Tibial nerve (tissue), 4 donors: ENCODE measurements at places on chromosomes 3 and 15. TPM values are rescaled to one million over a fixed set of nuclear protein-coding genes. Genes with fewer than 3 reads are reported as not detected.
A peak's percentile ranks its signal among the peaks of the same experiment; 100 is the strongest.

Gene HIGD2B
- not detected for total RNA-seq

Gene MYRIP
- 10.5 TPM for total RNA-seq

Gene PPP2R3A
- total RNA-seq: 13.8 TPM

Gene ATP13A4
- total RNA-seq: 1.3 TPM

Gene REC114
- total RNA-seq: not detected

Gene SERPINI2
- not detected for total RNA-seq

Gene FOXB1
- total RNA-seq: not detected

- no peak for DNase-seq
- no peaks in the 10 kb centered on the region for H3K4me1 ChIP-seq
- H3K27me3 ChIP-seq: no peaks in the 10 kb centered on the region
- H3K27ac ChIP-seq: no peak overlapping the region
These were observed 8.8 kb downstream of the SLC6A20 start for GRCh38 chr3:45787551-45787950.

GRCh38 chr3:46585799-46586693 is 19.9 kb upstream of the LRRC2 start:
- H3K27ac ChIP-seq: no peak overlapping the region
- no peak overlapping the region for H3K4me3 ChIP-seq
- H3K4me1 ChIP-seq: no peaks in the 10 kb centered on the region
- DNase-seq: no peak

DNA sequence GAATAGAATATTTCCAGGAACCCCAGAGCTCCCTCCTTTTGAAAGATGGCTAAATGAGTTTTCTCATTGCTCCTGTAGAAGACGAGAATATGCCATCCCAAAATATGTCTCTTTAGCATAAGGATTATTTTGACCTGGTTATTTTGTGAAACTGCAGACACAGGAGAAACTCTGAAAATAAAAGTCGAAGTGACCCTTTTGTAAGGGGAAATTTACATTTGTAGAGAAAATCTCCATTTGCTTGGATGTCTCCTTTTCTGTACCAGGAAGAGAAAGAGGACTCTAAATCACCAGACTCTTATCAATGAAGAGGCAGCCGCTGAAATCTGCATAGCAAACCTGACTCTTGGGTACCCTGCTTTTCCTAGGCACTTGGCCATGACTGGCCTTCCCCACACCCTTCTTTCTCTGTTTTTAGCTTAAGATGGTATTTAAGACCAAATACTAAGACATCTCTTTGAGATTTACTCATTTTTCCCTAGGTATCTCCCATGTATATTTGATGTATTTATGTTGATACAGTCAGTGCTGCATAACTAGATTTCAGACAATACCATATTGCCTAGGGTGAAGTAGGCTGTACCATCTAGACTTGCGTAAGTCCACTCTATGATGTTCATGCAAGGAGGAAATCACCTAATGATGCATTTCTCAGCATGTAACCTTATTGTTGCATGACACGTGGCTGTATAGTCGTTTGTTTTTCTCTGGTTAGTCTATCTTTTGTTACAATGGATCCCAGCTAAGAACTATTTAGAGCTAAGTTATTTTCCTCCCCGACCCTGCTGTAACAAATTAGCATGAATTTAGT is 98.2 kb upstream of the UBE3A start:
- H3K27me3 ChIP-seq: no peaks in the 10 kb centered on the region
- H3K36me3 ChIP-seq: no peaks in the 10 kb centered on the region
- H3K4me1 ChIP-seq: no peaks in the 10 kb centered on the region
- DNase-seq: no peak

- no peak for DNase-seq
- H3K4me3 ChIP-seq: no peak overlapping the region
- no peaks in the 10 kb centered on the region for H3K36me3 ChIP-seq
- H3K4me1 ChIP-seq: peaks cover 15% of the 10 kb centered on the region
- no peaks in the 10 kb centered on the region for H3K27me3 ChIP-seq
These were observed 6.4 kb downstream of the DUT start for GRCh38 chr15:48337607-48338006.

DNA sequence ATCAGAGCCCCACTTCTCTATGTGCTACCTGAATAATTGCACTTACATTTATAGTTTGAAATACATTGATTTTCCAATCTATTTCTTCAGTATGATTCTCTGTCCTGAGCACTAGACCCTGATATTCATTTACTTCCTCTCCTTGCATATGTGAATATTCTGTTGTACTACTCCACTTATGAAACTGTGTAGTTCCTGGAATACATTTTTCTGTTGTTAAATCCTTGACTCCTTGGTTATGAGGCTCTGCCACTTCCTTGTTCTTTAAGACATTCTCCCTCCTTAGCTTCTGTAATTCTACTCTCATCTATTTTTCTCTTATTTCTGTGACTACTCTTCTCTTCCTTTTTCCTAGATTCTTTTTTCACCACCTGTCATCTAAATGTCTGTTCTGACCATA is 12.9 kb upstream of the MGA start:
- no peaks in the 10 kb centered on the region for H3K4me1 ChIP-seq
- no peak for DNase-seq
- H3K4me3 ChIP-seq: no peak overlapping the region
- no peaks in the 10 kb centered on the region for H3K27me3 ChIP-seq
- H3K36me3 ChIP-seq: no peaks in the 10 kb centered on the region
- no peak overlapping the region for H3K27ac ChIP-seq

DNA sequence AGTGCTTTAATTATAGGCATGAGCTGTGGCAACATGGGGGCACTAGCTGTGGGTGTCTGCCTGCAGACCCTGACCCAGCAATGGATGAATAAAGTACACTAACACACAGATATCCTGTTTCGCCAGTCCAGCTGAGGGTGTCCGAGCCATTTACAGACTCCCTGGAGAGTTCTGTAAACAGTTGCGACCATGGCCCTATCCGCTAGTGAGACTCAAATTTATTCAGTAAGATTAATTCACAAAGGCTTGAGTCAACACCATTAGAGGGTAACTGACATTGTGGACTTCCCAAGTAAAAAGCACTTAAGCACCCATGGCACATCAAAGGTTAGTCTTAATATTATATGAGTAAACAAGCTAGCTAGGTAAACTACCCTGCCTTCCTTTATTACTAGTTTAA is 161.6 kb downstream of the TBL1XR1 start:
- no peak overlapping the region for H3K4me3 ChIP-seq
- no peak overlapping the region for H3K27ac ChIP-seq
- no peaks in the 10 kb centered on the region for H3K27me3 ChIP-seq
- H3K36me3 ChIP-seq: peaks cover 52% of the 10 kb centered on the region
- H3K4me1 ChIP-seq: no peaks in the 10 kb centered on the region

- no peaks in the 10 kb centered on the region for H3K36me3 ChIP-seq
- H3K4me1 ChIP-seq: no peaks in the 10 kb centered on the region
- H3K4me3 ChIP-seq: no peak overlapping the region
- H3K27ac ChIP-seq: no peak overlapping the region
These were observed 118.6 kb upstream of the RNF7 start for GRCh38 chr3:141619450-141619849.

- DNase-seq: no peak
- no peaks in the 10 kb centered on the region for H3K27me3 ChIP-seq
- no peaks in the 10 kb centered on the region for H3K36me3 ChIP-seq
- no peak overlapping the region for H3K27ac ChIP-seq
- no peak overlapping the region for H3K4me3 ChIP-seq
These were observed 907.4 kb downstream of the NTRK3 start for GRCh38 chr15:87349181-87349580.

- H3K27ac ChIP-seq: no peak overlapping the region
- DNase-seq: no peak
- H3K4me1 ChIP-seq: no peaks in the 10 kb centered on the region
- H3K27me3 ChIP-seq: no peaks in the 10 kb centered on the region
- H3K36me3 ChIP-seq: no peaks in the 10 kb centered on the region
These were observed 88.2 kb downstream of the RPL39L start for GRCh38 chr3:187051066-187051465.

- H3K4me1 ChIP-seq: no peaks in the 10 kb centered on the region
- no peaks in the 10 kb centered on the region for H3K27me3 ChIP-seq
- DNase-seq: no peak
- H3K27ac ChIP-seq: no peak overlapping the region
These were observed 75.3 kb downstream of the CYP19A1 start for GRCh38 chr15:51263116-51263515.

GRCh38 chr3:107945417-107946094 is 145.3 kb downstream of the CD47 start:
- H3K36me3 ChIP-seq: no peaks in the 10 kb centered on the region
- H3K27me3 ChIP-seq: no peaks in the 10 kb centered on the region
- no peak overlapping the region for H3K27ac ChIP-seq

GRCh38 chr15:84949043-84949442 is 32.6 kb upstream of the PDE8A start:
- no peaks in the 10 kb centered on the region for H3K27me3 ChIP-seq
- no peaks in the 10 kb centered on the region for H3K4me1 ChIP-seq
- no peaks in the 10 kb centered on the region for H3K36me3 ChIP-seq
- no peak overlapping the region for H3K4me3 ChIP-seq

GRCh38 chr3:54192026-54192425 is 69.7 kb downstream of the CACNA2D3 start:
- no peaks in the 10 kb centered on the region for H3K36me3 ChIP-seq
- H3K27me3 ChIP-seq: no peaks in the 10 kb centered on the region
- H3K4me1 ChIP-seq: no peaks in the 10 kb centered on the region
- H3K4me3 ChIP-seq: no peak overlapping the region
- DNase-seq: no peak

DNA sequence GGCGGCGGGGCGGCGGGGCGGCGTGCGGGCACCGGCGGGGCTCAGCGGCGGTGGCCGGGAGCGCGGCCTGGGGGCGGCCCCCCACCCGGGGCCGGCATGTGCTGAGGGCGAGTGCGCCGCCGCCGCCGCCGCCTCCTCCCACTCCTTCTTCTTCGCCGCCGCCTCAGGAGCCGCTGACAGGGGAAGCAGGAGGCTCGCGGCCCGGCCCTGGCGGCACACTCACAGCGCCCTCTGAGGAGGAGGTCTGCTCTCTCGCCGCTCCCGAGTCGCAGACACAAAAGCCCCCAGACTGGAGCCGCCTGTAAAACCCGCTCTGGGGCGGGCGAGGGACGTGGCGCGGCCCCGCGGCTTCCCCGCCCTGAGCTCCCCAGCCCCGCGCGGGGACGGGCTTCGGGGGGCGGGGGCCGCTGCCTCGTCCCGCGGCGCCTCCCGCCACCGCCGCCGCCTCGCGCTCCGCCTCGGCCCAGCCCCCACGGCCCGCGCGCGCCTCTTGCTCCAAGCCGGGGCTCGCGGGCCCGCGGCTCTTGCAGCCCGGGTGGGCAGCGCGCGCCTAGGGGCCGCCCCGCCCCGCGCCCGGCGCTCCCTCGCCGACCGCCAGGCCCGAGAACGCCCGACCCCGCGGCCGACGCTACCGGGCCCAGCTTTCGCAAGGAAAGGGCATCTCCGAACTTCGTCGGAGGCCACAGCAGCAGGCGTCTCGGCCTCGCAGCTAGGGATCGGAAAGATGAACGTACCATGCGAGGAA is at the start of gene PYGO1:
TSS of gene PYGO1 (minus strand) at position 276 of the 745 bp plus-strand sequence. CDS start 462 bp downstream, outside the sequence.
- H3K27ac ChIP-seq: peak within 1 kb of the TSS; percentile 93
- H3K4me1 ChIP-seq: no peaks in the 10 kb centered on the region
- no peaks in the 10 kb centered on the region for H3K27me3 ChIP-seq
- H3K4me3 ChIP-seq: peak within 1 kb of the TSS; percentile 48

GRCh38 chr3:100103558-100104441 is 10.5 kb downstream of the FILIP1L start:
- H3K27ac ChIP-seq: no peak overlapping the region
- DNase-seq: no peak
- H3K4me1 ChIP-seq: peaks cover 39% of the 10 kb centered on the region
- H3K4me3 ChIP-seq: no peak overlapping the region
- H3K36me3 ChIP-seq: no peaks in the 10 kb centered on the region

DNA sequence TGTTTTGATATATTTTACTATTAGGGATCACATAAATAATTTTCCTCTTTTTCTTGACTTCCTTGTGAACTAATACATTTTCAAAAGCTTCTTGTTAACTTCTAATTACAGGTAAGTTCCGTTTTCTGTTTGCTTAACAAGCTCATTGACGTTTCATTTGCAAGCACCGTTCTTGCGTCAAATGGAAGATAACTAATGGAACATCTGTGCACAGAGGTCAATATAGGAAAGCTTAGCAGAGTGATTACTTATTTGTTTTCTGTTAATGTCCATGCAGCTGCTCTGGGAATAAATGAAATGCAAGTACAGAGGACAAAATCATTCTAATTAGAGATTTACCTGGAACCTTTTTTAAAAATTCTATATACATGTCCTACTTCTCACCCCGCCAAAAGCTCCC is 115.5 kb upstream of the C2CD4B start:
- H3K4me1 ChIP-seq: no peaks in the 10 kb centered on the region
- H3K4me3 ChIP-seq: no peak overlapping the region
- no peak overlapping the region for H3K27ac ChIP-seq
- no peaks in the 10 kb centered on the region for H3K36me3 ChIP-seq
- no peaks in the 10 kb centered on the region for H3K27me3 ChIP-seq
- no peak for DNase-seq

DNA sequence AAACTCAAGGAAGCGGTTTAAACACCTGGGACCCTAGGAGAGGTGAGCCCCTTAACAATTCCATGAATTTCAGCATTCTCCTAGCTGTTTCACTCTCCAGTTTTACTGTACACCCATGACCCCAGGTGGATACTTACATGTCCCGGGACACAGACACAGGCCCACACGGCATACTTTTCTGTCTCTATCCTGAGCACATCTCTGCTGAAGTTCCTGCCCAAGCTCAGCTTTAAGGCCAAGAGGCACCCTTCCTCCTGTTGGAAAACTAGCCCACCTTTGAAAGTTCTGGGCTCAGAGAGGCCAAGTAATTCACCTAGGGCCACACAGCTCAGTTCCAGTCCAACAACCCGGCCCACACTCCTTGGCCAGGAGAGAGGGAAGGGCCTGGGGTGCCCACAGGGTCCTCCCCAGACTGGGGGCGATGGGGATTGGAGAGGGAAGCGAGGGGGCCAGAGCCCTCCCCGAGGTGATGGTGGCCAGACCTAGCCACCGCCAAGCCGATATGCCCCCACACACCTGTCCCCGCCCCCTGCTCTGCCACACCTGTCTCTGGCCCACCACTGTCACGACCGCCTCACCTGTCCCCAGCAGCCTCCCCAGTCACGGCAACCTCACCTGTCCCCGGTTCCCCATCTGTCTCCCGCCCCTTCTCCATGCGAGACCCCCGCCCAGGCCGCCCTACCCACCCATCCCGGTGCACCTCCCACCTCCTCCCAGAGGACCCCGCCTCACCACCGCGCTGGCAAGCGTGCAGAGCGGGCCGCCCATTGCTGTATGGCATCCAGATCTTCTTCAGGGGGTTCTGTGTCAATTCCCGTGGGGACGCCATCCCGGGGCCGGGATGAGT is 431 bp downstream of the PFKFB4 start:
- no peaks in the 10 kb centered on the region for H3K36me3 ChIP-seq
- DNase-seq: no peak
- peak overlapping the region; percentile 65 for H3K4me3 ChIP-seq
- H3K27me3 ChIP-seq: no peaks in the 10 kb centered on the region

DNA sequence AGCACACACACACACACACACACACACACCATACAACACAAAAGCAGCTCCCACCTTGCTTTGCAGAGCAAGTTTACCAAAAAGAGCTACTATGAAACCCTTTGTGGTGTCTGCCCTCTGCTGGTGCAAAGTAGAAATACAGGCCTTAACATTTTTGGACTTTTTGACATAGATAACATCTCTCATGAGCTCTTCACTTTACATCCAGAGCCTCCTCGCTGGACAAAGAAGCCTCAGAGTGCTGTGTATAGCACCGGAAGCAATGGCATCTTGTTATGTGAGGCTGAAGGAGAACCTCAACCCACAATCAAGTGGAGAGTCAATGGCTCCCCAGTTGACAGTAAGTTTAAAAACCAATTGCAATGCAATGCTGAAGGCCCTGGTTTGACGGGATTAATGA is 157.9 kb downstream of the CHL1 start:
- peak; percentile 76 for DNase-seq
- H3K4me1 ChIP-seq: no peaks in the 10 kb centered on the region
- H3K27me3 ChIP-seq: no peaks in the 10 kb centered on the region
- H3K36me3 ChIP-seq: no peaks in the 10 kb centered on the region
